ENCODE measurements at places on chromosomes 12 and 14.

DNA sequence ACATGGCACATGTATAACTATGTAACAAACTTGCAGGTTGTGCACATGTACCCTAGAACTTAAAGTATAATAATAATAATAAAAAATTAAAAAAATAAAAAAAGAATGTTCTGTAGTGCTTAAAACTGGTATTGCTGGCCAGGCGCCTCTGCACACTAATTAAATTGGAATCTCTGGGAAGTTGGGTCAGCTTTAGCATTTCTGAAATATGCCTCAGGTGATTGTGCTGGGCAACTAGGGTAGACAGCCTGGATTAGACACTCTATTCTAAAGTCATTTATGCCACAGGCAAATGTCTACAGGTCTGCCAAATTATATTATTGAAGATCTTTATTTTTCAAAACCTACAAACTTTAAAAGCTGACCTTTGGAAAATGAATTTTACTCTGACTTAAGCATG lies 55.3 kb downstream of the PPM1H start:
- DNase-seq: no peak

GRCh38 chr12:101878243-101878821 lies 952 bp downstream of the DRAM1 start:
- no peak for DNase-seq

GRCh38 chr12:68291396-68292036 lies 38.1 kb upstream of the IL22 start:
- no peak for DNase-seq

DNA sequence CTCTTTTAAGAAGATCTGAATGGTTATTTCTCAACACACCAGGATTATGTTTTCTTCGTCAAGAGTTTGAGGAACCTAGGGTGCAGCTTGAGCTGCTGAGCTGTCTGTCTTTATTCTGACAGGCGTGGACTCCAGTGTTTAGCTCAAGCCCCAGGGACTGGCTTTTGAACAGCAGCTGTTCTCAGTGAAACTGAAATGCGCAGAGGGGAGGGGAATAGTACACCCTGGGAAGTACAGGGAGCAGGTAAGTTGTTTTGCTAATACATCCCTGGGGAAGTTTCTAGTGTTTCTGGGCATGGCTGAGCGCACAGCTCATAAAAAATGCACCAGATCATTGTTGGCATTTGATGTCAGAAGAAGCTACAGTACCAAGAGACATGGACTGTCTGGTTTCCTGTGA lies 659.8 kb downstream of the DIO2 start:
- DNase-seq: no peak

DNA sequence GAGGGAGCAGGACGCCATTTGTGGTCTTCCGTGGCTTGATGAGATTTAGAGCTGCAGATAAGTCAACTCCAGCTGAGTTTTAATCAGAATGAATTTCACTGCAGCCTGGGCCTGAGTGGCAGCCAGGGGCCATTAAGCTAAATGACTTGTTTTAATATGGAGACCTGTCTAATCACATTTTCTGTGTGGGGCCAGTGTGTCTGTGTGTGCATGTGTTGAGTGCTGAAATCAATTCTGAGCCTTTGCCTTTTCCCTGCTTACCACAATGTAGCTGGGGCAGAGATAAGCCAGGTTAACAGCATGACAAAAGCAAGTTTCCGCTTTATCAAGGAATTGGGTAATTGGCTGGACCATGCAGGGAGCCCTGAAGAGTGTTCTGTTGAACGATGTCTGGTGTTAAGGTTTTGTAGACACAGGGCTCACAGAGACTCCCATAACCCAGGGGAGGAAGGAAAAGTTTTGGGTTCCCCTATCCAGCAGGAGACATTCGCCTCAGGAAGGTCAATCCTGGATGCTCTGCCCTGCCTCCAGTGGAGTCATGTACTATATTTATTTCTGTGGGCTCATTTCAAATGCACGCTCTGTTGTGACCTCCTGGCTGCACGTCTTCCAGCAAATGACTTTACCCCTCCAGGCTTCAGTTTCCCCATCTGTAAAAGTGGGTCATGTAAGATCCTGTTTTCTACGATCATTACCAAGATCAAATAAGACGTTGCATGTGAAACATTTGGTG lies 24.2 kb downstream of the RPH3A start:
- DNase-seq: no peak
